Sigmoid colon (tissue), 7 donors: ENCODE measurements at places on chromosomes 6 and 20. TPM values are rescaled to one million over a fixed set of nuclear protein-coding genes. Genes with fewer than 3 reads are reported as not detected.

GRCh38 chr6:313087-313486, 20.8 kb downstream of the DUSP22 start:
- no peak for DNase-seq

GRCh38 chr6:33702345-33702977, 9.0 kb downstream of the UQCC2 start:
- DNase-seq = peak; percentile 67

- no peak for DNase-seq
Observed at GRCh38 chr20:8330785-8331695, 199.0 kb downstream of the PLCB1 start.

DNA sequence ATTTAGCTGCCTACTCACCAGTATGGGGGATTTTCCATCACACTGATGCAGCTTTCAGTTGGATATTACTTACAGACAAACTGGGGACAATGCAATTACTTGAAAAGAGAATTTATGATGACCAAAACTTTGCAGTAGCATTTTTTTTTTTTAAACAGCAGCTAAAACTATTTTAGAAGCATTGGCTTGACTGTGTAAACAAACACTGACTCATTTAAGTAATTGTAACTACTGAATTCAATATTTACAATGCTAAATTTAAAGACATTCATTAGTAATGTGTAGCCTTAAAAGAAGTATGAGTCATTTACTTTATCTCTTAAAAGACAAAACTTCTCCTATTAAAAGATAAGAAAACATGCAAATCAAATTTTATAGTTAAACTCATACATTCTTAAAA, 295.9 kb upstream of the FERMT1 start:
- DNase-seq = no peak

DNA sequence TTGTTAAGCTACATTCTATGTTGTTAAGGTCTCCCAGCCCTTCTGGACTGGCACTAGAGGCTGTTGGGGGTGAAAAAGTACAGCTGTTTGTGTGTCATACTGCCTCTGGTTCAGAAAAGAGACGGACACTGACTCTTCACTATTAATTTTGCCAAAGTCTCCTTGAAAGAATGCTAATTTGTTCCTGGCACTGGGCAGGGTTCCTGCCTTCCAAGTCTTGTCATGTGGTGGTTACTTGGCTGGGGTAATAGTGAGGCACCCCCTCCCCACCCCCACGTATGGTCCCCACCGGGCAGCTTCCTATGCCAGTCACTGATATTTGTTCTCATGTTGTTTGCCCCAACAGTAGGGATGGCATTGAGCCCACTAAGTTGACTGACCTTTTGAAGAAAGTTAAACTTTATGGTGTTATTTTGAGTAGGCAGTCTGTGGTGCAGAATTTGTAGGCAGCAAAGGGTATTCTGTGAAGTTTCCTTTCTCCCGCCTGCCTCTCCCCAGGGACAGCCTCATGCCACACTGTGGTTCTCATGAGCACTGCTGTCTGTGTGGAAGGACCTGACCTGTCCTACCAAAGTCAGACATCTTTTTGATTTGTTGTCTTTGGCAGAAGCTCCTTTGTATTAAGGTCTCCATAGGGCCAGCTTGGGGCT, 8.7 kb downstream of the CDS2 start:
- DNase-seq = no peak

GRCh38 chr6:170043150-170043819, 247.6 kb downstream of the DLL1 start:
- DNase-seq = peak; percentile 30

OR2J3 gene
- total RNA-seq = not detected

EPPIN gene
- total RNA-seq = not detected

DTD1 gene
- 22.1 TPM for total RNA-seq

SIRPB2 gene
- 8.2 TPM for total RNA-seq

RBM12 gene
- total RNA-seq = 24.6 TPM
